ENCODE measurements at places on chromosomes 16 and 17. TPM values are rescaled to one million over a fixed set of nuclear protein-coding genes. Genes with fewer than 3 reads are reported as not detected.

DNA sequence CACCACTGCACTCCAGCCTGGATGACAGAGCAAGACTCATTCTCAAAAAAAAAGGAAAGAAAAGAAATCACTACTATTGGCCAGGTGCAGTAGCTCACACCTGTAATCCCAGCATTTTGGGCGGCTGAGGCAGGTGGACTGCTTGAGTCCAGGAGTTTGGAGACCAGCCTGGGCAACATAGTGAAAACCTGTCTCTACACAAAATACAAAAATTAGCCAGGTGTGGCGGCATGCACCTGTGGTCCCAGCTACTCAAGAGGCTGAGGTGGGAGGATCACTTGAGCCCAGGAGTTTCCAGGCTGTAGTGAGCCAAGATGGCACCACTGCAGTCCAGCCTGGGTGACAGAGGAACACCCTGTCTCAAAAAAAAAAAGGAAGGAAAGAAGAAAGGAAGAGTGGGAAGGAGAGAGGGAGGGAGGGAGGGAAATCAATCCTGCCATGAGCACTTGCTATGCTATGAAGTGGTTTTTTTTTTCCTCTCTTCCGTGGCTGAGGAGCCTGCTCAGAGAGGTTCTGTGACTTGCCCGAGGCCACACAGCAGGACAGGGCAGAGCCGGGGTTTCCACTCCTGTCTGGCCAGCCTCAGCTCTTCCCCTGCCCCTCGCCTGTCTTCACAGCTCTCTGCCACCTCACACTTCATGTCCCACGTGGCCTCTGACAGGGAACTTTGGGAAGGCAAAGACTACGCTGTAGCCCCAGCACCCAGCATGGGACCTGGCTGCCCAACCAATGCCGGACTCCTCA, 10.9 kb downstream of the GRIN2C start:
- no peaks in the 10 kb centered on the region for H3K4me1 ChIP-seq
- no peak overlapping the region for H3K4me3 ChIP-seq
- no peak overlapping the region for H3K27ac ChIP-seq
- H3K36me3 ChIP-seq, result no peaks in the 10 kb centered on the region
- no peak for DNase-seq

- H3K4me1 ChIP-seq, result no peaks in the 10 kb centered on the region
- H3K27ac ChIP-seq, result no peak overlapping the region
- H3K27me3 ChIP-seq, result no peaks in the 10 kb centered on the region
- H3K36me3 ChIP-seq, result no peaks in the 10 kb centered on the region
- no peak overlapping the region for H3K4me3 ChIP-seq
- no peak for DNase-seq
Measured at GRCh38 chr17:13581925-13582324, 19.8 kb downstream of the HS3ST3A1 start.

DNA sequence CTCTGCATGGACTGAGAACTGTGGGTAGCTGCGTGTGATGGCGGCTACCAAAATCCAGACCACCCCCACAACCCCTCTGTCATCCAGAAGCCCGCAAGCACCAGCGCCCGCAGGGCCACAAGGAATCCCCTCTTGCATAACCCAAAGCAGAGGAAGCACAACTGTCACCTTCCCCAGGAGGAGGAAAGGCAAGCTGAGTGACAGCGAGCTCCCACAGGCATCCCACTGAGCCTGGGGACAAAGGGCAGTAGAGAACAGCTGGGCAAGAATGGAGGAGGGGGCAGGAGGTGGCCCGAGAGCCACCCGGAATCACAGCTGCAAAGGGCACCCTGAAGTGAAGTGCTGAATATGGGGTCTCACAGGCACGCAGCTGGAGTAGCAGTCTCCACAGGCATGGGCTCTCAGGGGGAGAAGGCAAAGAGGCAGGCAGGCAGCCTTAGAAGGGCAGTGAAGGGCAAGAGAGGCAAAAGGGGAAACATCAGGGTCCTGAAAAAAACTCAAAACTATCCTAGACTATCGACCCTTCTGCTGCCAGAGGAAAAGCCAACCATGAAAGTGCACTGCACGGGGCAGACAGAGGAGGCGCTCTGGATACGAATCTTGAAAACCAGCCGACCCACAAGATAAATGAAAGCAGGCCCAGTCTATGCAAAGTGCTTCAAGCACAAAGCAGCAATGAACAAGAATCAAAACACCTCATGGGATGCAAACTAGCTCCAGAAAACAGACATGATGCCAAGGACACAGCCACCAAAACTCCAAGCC, 17.1 kb downstream of the USP36 start:
- no peak overlapping the region for H3K4me3 ChIP-seq
- DNase-seq, result no peak
- no peak overlapping the region for H3K27ac ChIP-seq
- no peaks in the 10 kb centered on the region for H3K4me1 ChIP-seq

DNA sequence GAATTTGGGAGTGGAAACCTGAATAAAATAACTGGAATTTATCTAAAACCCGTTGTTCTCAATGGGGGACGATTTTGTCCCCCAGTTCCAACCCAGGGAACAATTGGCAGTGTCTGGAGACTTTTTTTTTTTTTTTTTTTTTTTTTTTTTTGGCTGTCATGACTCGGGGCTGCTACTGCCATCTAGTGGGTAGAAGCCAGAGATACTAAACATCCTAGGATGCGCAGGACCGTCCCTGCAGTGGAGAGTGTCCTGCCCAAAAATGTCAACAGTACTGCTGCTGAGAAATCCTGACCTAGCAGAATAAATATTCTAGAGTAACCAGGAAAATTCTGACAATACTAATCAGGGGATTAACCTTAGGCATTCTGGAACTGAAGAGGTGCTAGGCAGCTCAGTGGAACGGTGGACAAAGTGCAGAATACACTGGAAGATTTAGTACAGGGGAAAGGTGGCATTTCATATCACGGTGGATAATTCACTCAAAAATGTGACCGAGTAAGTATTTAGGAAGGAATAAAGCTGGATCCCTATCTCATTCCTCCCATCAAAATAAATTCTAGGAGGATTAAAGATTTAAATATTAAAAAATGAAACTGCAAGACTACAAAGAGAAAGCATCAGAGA, 107.6 kb downstream of the SPECC1 start:
- H3K4me1 ChIP-seq, result no peaks in the 10 kb centered on the region
- DNase-seq, result no peak
- H3K36me3 ChIP-seq, result no peaks in the 10 kb centered on the region
- H3K27ac ChIP-seq, result no peak overlapping the region
- no peak overlapping the region for H3K4me3 ChIP-seq

- no peak overlapping the region for H3K27ac ChIP-seq
- no peaks in the 10 kb centered on the region for H3K4me1 ChIP-seq
- no peaks in the 10 kb centered on the region for H3K27me3 ChIP-seq
- H3K36me3 ChIP-seq, result peaks cover 4% of the 10 kb centered on the region
- no peak overlapping the region for H3K4me3 ChIP-seq
Measured at GRCh38 chr17:15232517-15232915, 32.6 kb downstream of the PMP22 start.

DNA sequence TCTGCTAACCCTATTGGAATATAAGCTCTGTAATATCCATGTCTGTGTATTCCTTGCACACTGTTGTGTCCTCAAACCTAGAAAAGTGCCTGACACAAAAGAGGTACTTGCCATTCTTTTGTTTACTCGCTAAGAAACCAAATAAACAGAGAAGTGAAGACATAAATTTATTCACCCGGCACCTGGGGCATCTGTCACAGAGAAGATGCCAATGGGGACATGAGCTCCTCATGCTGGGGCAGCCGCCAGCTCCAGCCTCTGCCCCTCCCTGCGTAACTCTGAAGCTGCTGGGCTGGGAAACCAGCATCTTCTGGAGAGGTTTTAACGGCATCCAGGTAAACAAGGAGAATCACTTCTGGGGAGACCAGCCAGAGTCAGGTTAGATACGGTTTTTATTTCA, 15.1 kb upstream of the CDRT4 start:
- H3K4me3 ChIP-seq, result no peak overlapping the region
- no peaks in the 10 kb centered on the region for H3K4me1 ChIP-seq
- H3K36me3 ChIP-seq, result no peaks in the 10 kb centered on the region
- no peaks in the 10 kb centered on the region for H3K27me3 ChIP-seq
- no peak for DNase-seq

NT5M gene
- total RNA-seq, result 2.8 TPM

SLC13A2 gene
- total RNA-seq, result 1.1 TPM
